ENCODE measurements at places on chromosomes 4 and X.
A peak's percentile ranks its signal among the peaks of the same experiment; 100 is the strongest.

DNA sequence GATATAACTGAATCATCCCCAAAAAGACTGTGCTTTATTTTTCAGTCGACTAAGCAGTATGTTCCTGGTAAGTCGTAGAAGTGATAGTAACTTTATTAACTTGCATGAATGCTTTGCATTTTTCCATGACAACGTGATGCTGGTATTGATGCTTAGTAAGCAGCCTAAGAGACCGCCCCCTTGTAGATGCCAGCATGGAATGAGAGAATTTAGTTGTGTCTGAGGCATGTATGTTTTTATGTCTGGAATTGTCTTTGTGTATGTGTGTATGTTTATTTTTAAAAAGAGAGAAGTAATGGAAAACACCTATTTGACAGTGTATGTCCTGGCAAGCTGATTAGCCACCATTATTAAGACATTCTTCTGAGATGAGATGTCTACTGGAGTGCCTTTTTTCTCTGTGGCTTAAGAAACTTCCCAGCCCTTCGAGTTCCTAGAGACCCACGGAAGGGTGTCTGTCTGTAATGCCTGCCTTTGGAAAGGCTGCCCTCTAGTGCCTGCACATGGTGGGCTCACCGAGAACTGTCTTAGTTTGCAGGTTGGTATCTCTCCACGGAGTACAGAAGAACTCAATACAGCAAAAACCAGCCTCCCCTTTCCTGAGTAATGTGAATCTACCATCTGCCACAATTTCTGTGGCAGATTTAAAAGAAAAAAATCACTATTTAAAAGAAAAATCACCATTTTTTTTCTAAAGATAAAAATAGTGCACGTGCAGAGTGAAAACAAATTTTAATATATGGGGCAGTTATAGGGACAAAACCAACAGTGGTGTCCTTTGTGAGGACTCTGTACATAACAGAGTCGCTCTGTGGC, 85.9 kb downstream of the AASDH start:
- DNase-seq, result peak; percentile 77

DNA sequence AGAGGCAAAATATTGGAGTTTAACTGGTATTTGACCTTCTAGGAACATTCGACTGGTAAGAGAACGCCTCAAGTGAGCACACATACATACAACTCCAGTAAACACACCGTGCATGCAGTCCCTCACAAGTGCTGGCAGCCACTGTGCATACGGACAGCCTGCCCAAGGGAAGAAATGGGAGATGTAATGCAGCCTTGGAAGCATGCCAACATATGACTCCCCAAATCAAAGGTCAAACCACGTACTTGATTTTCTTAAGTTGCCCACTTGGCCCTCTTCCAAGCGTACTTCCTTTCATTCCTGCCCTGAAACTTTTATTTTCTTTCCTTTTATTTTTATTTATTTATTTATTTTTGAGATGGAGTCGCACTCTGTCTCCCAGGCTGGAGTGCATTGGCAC, 206.6 kb downstream of the SPRY1 start:
- DNase-seq, result peak; percentile 50

DNA sequence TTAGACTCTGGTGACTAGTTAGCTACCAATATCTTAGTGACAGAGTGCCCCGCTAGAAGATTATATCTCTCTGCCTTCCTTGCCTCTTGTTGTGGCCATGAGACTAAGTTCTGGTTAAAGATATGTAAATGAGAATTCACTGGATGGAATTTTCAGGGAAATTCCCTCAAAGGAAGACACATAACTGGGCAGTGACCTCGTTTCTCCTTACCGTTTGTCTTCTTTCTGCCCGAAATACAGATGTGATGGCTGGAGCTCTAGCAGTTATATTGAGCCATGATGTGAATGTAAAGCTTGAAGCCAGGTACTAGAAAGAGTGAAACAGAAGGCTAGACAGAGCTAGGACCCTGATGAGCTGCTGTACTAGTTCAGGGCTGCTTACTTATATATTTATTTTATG, 80.5 kb downstream of the FHDC1 start:
- DNase-seq, result no peak

GRCh38 chrX:107826238-107827029, 768 bp downstream of the MID2 start:
- peak; percentile 2 for DNase-seq

GRCh38 chr4:108540536-108540935, 79.8 kb upstream of the RPL34 start:
- DNase-seq, result no peak

DNA sequence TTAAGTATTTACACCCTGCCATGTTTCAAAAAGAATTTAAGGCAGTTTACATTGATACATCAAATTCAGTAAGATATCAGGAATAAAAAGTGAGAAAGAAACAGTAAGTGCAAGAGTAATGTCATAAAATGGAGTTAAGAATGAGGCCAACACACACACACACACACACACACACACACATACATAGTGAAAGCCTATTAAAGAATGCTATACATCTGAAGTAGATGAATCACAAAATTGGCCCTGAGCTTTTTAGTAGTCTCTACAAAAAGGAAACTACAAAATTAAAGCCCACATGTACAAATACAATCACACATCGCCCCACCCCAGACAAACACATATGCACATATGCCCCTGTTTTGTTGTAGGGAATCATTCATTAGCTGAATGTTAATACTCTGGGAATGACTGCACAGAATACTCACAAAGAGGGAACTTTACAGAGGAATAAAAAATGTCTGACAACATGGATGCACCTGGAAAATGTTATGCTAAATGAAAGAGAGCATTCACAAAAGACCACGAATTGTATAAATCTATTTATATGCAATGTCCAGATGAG, 428.8 kb downstream of the IL15 start:
- no peak for DNase-seq

All from H4 (cell line).